ENCODE measurements at places on chromosomes 7 and 10.

DNA sequence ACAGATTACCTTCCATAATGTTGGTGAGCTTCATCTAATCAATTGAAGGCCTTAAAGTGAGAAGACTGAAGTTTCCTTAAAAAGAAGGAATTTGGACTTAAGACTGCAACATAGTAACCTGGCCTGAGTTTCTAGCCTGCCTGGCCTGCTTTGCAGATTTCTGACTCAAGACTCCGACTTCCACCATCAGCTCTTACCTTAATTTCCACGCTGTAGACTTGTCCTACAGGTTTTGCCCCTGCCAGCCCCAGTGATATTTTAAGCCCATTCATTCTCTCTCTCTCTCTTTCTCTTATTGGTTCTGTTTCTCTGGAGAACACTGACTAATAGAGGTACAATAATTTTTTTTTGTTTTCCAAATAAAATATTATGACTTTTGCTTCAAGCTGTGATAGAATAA, 862.3 kb upstream of the GHITM start:
- DNase-seq: no peak

GRCh38 chr10:92907280-92907679, 59.0 kb downstream of the EXOC6 start:
- DNase-seq: no peak

- DNase-seq: peak; percentile 59
Measured at GRCh38 chr10:35563261-35563891, 41.8 kb upstream of the GJD4 start.

DNA sequence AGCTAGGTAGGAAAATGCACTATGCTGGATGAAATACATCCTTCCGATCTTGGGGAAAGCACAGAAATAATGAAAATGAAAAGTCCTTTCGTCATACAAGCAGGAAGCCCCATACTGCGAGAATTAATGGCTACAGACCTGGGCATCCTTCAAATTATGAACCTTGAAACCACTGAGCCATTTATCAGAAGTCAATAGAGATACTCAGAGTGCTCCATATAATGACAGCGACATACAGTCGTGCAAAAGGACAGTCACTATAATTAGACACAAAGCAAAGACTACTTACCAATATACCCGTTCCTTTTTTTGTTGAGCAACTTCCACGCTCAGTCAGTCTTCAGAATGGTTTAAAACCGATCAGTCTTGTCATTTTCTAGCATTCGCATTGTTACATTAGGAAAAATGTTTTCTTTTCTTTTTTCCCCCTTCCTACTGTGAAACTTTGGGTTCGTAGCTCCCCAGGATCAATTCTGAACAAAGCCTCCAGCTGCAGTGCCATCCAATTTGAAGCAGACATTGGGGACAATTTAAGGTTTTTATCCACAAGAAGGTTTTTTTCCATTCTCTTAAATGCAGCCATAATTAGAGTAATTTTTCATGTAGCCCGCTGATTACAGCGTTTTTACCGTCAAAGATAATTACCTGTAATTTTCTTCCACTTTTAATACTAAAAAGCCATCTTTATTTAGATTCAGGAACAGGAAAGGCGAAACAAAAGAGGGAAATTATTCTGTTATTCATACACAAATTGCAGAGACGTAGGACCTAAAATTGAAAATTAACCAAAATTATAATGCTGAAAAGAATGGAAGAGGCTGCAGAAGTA, 6.4 kb downstream of the DLX6 start:
- no peak for DNase-seq

DNA sequence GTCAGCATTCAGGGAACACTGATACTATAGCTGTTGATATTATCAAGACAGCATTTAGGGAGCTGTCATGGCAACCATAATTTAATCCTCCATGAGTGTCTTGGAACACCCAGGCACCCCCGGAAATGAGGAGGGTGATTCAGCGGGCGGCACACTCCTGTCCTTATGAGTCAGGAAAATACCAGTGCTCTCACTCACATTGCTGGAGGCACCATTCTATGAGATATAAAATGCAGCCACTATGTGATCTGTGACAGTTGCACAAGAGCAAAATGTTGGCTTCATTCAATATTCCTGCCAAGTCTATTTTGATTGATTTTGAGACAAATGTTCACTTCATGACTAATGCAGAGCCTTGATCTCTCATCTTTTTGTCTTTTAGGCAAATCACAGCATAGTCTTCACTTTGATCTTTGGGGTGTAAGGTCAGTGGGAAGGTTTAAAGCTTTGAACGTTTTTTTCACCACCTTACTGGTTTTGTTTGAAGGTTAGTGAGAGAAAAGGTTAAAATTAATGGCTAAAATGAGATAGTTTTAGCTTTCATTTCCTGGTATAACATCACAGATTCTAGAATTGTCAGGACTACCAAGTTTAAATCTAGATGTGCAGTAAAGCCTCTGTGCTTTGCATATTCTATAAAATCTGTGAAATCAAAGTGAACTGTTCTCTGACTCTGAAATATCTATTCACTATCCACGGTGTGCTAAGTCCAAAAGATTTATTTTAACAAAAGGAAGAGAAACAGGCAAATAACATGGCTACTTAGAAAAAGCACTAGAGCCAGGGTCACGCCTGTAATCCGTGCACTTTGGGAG, 12.4 kb upstream of the ARHGAP12 start:
- no peak for DNase-seq

- DNase-seq: no peak
Measured at GRCh38 chr7:149773446-149774236, at the start of gene ZNF467. ZNF467 (minus strand) TSS chr7:149773588; CDS start chr7:149771032, 2,556 bp downstream.

GRCh38 chr7:118079369-118079768, 104.6 kb upstream of the LSM8 start:
- no peak for DNase-seq

GRCh38 chr7:50610521-50611277, 45.5 kb upstream of the DDC start:
- peak; percentile 59 for DNase-seq

GRCh38 chr7:44196450-44196872, 4.3 kb upstream of the YKT6 start:
- DNase-seq: peak; percentile 83

GRCh38 chr10:126661841-126662515, 8.5 kb downstream of the C10orf90 start:
- no peak for DNase-seq

GRCh38 chr7:36723291-36723690, 1.0 kb downstream of the AOAH start:
- no peak for DNase-seq

GRCh38 chr7:94874036-94874785, 33.2 kb upstream of the PPP1R9A start:
- DNase-seq: no peak

- no peak for DNase-seq
Measured at GRCh38 chr10:49168171-49168540, 20.0 kb downstream of the TMEM273 start.

- DNase-seq: no peak
Measured at GRCh38 chr7:86814661-86815379, 171.1 kb downstream of the GRM3 start.

DNA sequence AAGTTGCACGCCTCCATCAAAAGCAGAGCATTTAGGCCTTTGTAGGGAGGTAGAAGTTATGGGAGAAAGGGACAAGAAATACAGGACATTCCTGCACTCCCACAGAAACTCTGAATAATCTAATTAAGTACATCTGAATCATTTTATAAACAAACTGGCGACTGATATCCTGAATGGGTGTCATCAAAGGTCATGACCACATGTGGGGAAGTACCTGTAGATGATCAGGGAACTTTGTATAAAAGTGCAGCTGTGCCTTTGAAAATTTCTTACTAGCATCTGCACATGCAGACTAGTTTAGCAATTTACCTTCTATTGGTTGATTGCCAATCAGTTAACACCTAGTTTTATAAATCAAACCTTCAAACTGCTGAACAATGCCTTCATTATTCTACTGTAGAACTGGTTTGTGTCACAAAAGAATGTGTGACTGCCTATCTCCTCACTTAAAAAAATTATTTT, 17.1 kb downstream of the STEAP4 start:
- DNase-seq: no peak

GRCh38 chr10:120428754-120429153, 28.3 kb upstream of the PLPP4 start:
- DNase-seq: no peak

GRCh38 chr10:64733980-64734379, 1212.8 kb downstream of the REEP3 start:
- no peak for DNase-seq

DNA sequence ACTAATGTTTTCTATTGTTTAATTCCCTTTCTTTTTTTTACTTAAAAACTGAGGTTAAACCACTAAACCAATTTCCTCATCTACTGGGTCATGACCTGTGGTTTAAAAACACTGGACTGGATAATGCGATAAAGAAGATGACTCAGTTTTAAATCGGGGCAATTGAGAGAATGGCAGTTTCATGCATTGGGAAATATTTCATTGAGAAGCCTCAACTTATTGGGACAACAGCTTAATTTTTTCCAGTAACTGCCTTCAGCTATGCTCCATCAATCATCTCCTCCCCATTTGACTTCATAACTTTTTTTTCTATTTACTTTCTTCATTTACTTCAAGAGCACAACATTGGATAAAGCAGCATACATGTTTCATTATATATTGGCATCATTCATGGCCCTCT, 61.8 kb upstream of the MET start:
- DNase-seq: no peak

GRCh38 chr7:158804335-158804734, 25.0 kb downstream of the ESYT2 start:
- no peak for DNase-seq

DNA sequence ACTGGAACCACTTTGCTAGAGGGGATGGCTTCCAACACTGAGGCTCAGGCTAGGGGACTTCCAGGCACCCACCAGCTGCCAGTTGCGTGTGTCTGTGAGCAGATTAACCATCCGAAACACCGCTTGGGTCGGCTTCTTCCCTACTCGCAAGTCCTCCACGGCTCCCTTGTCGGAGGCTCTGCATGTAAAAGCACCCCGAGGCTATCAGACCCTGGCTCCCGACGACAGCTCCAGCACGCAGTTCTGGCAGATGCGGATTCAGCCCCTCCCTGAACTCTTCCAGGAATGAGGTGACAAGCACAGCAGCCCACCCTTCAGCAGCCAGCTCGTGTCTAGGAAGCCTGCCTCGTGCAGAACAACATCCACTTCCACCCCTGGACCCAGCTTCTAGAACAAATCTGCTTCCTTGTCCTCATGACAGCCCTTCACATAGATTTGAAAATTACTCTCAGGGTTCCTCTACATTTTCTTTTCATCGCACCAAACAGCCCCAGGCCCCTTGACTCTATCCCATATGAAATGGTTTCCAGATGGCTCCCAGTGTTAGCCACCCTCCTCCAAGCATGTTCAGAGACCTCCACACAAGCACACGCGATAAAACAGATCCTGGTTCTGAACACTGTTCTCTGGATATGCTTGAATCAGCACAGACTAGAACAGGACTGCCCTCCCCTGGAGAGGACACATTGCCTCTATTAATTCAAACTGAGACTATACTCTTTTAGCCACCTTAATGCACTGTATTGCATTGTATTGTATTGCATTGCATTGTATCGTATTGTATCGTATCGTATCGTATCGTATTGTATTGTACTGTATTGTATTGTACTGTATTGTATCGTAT, 44.6 kb downstream of the SLIT1 start:
- no peak for DNase-seq

GRCh38 chr10:44427037-44427436, 42.1 kb upstream of the CXCL12 start:
- DNase-seq: no peak

- no peak for DNase-seq
Measured at GRCh38 chr7:18521945-18522566, 26.5 kb downstream of the HDAC9 start.

DNA sequence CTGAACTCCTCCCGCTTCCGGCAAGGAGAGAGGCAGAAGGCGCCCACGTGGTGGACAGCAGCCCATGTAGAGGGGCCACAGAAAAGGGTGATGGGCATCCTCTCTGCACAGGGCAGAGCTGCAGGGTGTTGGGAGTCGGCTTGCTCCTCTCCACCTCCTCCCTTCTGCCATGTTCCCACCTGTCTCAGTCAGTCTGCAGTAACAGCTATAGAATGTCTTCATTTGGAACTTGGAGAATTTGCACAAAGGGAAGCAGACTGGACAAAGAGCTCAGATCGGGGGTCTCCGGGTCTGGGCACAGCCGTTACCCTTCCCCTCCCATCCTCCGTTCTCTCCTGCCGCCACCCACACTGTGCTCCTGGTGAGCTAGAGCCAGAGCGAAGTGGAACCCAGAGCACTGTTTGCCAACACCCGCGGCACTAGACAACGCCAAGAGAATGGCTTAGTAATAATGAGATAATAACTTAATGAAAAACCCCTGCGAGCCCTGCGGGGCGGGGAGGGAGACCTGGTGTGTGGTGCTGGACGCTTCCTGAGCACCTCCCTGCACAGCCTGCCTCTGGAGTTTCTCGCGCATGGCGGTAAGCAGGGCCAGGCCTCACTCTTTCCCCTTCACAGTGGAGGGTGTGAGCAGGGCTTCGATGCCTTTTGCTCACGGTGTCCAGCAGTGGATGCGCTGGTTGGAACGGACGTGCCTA, 254.7 kb downstream of the PAXIP1 start:
- DNase-seq: no peak

GRCh38 chr10:86693275-86693674, 25.0 kb downstream of the LDB3 start:
- DNase-seq: no peak

- DNase-seq: no peak
Measured at GRCh38 chr7:79512261-79512660, 58.8 kb upstream of the MAGI2 start.

DNA sequence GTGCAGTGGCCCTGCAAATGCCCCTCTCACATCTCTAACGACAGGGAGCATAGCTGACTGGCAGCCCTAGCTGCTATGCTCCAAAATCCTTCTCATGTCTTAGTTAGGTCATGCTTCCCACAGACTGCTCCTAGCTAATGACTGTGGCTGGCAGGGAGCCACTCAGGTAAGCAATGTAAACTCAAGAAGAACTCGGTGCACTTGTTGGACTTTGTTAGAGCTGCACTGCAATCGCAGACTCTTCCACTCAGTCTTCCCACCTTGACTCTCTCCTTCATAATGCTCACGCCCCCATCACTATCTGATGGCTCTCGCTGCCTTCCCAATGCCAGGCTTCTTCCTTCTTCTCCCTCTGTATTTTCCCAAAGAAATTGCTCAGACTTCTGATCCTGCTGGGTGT, 24.0 kb downstream of the OR9A2 start:
- DNase-seq: no peak

GRCh38 chr10:75592791-75593643, 161.6 kb downstream of the LRMDA start:
- no peak for DNase-seq

DNA sequence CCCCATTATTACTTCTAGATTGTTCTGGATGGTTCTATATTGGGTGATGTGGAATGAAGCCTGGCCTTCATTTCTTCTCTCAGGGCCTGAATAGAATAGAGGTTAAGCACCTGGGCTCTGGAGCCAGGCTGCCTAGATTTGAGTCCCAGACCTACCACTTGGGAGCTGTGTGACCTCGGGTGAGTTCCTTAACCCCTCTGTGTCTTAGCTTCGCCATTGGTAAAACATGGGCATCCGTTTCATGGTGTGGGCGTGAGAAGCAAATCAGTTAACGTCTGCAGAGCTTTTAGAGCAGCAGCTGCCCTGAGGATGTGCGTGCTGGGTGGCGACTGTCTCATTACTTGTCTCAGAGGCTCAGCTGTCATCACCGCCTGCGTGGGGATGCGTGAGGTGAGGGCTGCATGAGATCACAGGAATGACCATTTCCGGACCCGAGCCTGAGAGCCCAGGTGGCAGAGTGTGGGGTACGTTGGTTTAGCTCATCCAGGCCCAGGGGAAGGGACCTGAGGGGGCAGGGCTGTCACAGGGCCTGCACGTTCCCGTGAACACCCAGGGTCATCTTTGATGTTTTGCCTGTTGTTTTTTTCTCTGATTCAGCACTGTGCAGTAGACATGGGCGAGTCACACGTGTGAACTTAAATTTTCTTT, 9.7 kb downstream of the AGAP3 start:
- DNase-seq: no peak

GRCh38 chr7:29853072-29853471, 46.8 kb downstream of the WIPF3 start:
- DNase-seq: no peak

Measured in H54 (cell line).